ENCODE measurements at places on chromosomes 6 and 20.

GRCh38 chr6:14458669-14459266 lies 341.2 kb downstream of the CD83 start:
- DNase-seq = no peak

GRCh38 chr6:116413357-116413756 lies 42.6 kb downstream of the DSE start:
- DNase-seq = no peak

- DNase-seq = no peak
These were observed 29.5 kb downstream of the CDYL start for GRCh38 chr6:4805553-4806336.

DNA sequence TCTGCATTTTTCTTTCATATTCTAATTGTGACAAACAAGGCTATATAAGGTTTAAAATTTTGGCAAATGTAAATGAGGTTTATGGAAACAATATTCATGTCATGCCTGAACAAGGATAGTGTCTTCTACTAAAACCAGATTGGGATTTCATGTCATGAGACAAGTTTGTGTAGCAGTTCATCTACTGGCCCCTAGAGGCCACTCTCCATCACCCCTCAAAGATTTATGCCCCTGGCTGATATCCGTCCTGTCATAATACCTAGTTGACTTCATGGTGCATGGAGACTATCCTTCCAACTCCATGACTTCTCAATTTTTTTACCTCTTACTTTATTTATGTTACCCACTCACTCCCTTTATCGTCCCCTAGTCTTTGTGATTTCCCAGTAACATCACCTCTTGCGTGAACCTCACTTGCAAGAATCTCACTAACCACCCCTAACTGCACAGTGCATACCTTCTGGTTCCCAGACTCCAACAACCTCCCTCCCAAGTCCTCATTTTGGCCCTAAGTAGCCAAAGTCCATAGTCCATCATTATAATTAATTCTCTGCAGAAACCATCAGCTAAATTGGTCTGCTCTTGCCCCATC lies 179.8 kb downstream of the TASP1 start:
- peak; percentile 41 for DNase-seq

DNA sequence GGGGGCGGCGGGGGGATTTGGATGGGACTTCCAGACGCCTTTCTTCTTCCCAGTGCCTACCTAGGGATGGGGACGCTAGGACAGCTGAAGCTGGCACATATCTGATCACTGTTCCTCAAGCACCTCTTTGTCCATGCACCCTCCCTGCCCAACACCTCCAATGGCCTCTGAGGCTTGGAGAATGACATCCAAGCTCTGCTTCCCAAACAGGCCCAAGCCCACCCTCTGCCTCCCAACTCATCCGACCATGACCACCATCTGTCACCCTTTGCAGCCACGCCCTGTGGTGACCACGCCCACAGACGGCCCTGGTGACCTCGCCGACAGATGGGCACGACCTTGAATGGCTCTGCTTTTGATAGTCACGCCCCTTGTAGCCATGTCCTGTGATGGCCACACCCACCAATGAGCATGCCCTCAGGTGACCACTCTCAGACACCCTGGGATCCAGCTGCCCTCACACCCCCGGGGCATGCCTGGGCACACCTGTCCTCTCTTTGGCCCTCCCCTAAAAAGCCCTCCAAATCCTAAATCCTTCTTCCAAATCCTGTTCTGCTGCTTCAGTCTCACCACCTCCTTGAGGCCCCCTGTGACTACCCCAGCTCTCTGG lies 51.0 kb downstream of the SSR1 start:
- DNase-seq = no peak

GRCh38 chr6:10613723-10614122 lies 80.7 kb downstream of the C6orf52 start:
- DNase-seq = no peak

DNA sequence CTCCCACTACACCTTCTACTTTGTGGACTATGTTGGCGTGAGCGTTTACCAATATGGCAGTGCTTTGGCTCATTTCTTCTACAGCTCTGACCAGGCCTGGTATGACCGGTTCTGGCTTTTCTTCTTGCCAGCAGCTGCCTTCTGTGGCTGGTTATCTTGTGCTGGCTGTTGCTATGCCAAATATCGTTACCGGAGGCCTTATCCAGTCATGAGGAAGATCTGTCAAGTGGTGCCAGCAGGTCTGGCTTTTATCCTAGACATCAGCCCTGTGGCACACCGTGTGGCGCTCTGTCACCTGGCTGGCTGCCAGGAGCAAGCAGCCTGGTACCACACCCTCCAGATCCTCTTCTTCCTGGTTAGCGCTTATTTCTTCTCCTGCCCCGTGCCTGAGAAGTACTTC lies 16.5 kb upstream of the EFHC1 start:
- DNase-seq = no peak

DNA sequence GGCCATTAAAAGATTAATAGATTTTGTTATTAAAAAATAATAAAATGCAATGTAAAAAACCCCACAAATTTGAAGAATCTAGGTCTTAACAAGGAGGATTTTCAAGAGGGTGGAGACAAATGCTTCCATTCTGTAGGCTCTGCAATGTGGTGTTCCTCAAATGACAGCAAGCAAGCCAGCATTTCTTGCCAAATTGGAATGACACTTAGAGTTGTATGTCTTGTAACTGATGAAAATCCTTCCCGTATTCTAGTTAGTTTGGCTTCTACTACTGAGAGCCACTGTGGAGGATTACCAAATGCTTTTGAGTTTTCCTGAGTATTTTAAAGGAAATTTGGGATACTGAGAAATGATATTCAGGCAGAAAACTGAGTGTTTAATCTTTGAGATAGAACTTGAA lies 1225.5 kb upstream of the CITED2 start:
- DNase-seq = no peak
